ENCODE measurements at places on chromosomes 6 and 20.

GRCh38 chr20:63908008-63908682 lies 13.2 kb downstream of the DNAJC5 start:
- DNase-seq: no peak

- DNase-seq: peak; percentile 62
These were observed 29.8 kb downstream of the DIDO1 start for GRCh38 chr20:62896526-62896925.

GRCh38 chr6:28653876-28654275 lies 128.2 kb downstream of the GPX5 start:
- DNase-seq: no peak

DNA sequence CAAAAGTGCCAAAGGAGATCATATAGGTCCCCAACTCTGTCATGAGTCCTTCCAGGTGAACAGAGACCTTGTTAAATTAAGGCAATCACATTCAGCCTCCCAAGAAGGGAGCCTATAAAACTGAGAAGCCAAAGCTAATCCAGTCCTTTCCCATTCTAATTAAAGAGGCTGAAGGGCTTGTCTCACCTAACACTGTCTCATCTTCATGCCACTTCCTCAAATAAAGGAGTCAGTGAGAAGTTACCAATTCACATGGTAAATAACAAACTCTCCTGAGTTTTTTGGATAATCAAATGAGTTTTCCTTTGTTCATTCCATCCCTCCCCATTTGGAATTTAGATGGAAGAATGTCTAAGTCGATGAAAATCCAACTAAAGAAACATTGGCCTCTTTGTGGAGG lies 242.8 kb downstream of the UST start:
- DNase-seq: no peak

DNA sequence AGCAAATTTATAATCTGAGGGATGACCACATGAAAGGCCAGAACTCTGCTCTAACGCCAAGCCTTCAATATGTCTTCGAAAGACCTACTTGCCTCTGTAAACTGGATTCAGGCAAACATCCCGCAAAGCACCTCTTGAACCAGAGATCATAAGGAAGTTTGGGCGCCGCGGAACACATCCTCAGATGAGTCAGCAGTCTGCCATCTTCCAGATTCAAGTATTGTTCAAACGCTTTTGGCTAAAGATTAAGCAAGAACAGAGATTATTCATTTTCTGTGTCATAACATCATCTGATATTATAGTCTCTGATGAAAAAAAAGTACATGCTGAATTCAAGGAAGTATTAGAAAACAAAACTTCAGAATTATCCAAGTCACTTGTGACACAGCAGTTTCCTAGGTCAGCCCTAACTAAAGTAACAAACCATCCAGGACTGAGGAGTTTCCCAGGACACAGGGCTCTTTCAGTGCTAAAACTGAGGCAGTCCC lies 20.8 kb downstream of the TBC1D7 start:
- DNase-seq: no peak

DNA sequence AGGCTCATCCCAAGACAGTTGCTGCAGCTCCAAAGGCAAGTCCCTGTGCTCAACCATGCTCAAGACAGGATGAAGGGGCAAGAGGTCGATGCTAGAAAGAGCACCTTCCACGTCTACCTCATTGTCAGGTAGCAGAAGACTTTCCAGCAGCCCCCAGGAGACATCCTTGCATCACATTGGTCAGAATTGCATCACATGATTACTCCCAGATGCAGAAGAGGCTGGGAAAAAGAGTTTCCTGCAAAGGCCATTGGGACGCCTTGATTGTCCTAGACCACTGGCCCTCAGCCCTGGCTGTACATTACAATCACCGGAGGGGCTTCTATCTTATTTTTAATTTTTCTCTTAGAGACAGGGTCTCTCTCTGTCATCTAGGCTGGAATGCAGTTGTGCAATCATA lies 17.3 kb upstream of the ZNF334 start:
- DNase-seq: no peak

- DNase-seq: peak; percentile 33
These were observed 657 bp downstream of the ZHX3 start for GRCh38 chr20:41316602-41317545.

GRCh38 chr20:34703424-34704176 lies 544 bp upstream of the TP53INP2 start:
- peak; percentile 47 for DNase-seq

DNA sequence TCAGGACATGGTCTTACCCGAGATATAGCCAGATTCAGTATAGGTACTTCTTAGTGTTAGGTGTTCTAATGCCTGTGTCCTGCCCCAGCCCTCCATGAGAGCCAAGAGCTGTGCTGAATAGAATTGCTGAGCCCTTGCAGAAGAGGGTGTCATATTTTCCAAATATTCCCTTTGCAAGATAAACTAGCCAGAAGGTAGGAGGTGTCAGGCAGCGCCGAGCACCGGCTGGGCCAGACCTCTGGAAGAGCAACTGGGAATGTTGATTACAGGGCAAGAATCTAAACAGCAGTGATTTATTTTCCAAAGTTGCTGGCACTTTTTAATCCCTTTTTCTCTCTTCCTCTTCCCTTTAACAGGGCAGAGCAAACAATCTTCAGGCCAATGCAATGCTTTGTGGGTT lies 37.1 kb upstream of the EZR start:
- DNase-seq: no peak

- DNase-seq: no peak
These were observed 50.8 kb downstream of the MC3R start for GRCh38 chr20:56299362-56299761.

DNA sequence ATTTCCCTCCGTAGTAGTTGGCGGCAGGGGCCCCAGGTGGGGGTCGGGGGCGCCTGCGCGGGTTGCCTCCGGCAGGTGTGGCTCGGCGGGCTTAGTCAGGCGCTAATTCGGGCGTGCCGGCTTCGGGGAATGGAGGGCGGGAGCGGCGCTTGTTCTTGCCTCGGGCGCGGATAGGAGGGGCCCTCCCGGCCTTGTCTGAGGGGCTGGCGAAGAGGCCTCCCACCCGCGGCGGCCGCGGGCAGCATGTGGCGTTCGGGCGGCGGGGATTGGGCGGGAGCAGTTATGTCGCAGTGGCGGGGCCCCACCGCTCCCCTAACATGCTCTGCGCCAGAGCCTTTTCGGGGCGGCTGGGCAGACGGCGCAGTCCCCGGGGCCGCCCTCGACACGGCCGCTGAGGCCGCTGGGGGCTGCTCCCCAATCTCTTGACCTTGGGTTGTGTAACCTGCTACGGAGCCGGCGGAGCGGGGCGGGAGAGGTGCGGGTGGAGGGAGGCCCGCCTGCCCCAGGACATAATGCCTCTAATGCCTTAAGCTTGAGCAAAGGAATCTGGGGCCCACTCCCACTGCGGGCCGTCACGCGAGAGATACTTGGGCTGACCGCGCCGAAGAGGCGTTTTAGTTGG lies 1.1 kb downstream of the AMD1 start:
- DNase-seq: no peak

GRCh38 chr6:70281923-70282311 lies 21.0 kb downstream of the COL9A1 start:
- DNase-seq: no peak

DNA sequence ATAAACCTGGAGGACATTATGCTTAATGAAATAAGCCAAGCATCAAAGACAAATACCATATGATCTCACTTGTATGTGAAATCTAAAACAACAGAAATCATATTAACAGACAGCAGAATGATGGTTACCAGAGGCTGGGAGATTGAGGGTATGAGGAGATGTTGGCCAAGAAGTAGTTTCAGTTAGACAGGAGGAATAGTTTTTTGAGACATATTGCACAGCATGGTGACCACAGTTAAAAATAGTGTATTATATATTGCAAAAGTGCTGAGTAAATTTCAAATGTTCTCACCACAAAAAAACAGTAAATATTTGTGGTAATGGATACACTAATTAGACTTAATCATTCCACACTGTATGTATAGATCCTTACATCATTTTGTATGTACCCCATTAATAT lies 1.8 kb downstream of the GABRR1 start:
- no peak for DNase-seq

- DNase-seq: no peak
These were observed 329.7 kb downstream of the MAFB start for GRCh38 chr20:40359131-40359912.

GRCh38 chr20:44733341-44734069 lies 12.2 kb upstream of the KCNK15 start:
- peak; percentile 41 for DNase-seq

- peak; percentile 93 for DNase-seq
These were observed 312.5 kb upstream of the PLCB4 start for GRCh38 chr20:8756410-8756809.

DNA sequence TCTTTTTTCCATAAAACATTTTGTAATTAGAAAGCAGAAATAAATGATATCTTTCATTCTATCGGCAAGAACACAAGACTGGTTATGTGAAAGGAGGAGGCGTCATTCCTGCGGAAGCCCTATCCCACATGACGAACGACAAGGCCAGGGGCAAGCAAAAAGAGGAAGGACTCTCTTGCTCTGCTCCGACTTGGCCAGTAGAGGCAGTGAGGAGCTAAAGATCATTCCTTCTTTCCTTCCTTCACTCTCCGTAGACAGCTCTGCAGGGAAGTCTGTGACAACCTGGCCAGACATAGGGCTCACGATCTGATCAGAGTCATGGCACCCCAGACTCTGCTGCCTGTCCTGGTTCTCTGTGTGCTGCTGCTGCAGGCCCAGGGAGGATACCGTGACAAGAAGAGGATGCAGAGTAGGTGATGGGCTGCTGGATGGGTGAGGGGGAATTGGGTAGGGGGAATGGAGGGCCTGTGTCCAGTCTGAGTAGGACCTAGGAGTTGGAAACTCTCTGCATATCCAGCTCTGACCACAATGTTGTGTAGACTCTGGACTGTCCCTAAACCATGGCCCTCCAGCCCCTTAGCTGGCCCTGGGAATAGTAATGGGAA lies at the start of gene WFDC10A:
Gene WFDC10A, plus strand, starts transcription at position 244 of the 605 bp plus-strand sequence. Its CDS starts 75 bp downstream, at position 319.
- DNase-seq: peak; percentile 6

GRCh38 chr20:37365760-37366638 lies 20.1 kb downstream of the SRC start:
- DNase-seq: no peak

DNA sequence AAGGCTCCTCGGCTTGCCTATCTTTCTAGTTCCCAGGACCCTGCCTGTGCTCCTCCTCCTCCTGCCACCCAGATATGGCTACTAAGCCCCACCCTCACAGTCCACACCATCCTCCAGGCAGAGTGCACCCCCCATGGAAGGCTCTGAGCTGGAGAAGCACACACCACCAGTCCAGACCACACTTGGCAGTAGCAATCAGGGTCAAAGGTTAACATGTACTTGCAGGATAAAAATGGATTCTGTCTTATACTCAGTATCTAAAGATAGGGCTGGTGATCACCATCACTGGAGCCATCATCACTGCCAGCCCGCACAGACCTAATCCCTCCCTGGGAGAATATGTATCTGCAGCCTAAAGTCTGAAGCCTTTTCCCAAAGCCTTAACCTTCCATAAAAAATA lies 83.4 kb downstream of the PRKN start:
- no peak for DNase-seq

- DNase-seq: no peak
These were observed 161.0 kb downstream of the BACH2 start for GRCh38 chr6:90135667-90136066.

- no peak for DNase-seq
These were observed 93.5 kb upstream of the KCNK16 start for GRCh38 chr6:39416026-39416425.

DNA sequence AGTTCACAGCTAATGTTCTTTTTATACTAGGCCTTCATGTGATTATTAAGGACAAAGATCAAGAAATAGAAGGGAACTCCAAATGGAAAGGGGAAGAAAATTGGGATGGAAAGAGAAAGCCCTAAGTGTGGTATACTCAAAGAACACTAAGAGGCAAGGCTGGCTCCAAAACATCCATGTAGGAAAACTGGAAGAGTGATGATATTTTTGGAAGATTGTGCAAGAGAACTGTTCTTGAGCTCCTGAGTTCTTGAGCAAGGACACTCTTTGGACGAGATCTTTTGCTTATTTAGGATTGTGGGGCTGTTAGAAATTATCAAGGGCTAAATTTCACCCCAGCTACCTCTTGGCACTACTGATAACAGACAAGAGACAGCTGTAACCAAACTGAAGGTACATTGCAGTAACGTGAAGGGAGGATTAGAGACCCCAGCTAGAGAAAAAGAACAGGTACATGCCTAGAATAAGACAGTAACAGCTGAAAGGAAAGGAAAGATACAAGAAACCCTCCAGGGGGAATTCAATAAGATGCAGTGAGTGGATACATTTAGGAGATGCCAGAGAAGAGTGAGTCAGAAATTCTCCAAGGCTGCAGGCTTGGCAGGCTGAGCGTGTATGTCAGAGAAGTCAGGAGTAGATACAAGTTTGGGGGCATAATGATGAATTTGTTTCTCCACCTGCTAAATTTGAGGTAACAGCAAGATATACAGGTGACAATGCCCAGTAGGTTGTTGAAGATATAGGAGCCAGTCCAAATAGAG lies 69.7 kb downstream of the CBLN4 start:
- no peak for DNase-seq

DNA sequence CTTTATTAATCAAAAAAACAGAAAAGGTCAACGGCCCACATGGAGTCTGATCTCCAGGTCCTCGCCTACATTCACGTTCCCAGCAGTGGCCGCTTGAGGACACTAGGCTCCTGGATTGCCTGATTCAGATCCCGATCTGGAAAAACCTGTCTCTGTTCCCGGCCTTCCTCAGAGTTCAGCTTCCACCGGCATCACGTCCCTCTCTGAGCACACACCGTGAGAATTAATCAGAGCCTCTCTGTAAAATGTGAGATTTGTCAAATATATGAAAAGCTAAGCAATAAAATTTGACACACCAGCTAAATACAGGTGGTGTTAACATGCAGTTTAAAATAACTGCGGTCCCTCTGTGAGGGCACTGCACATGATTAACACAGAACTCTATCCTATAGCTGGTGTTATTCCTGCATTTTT lies 122.8 kb upstream of the COL21A1 start:
- peak; percentile 98 for DNase-seq

- DNase-seq: no peak
These were observed 5.5 kb downstream of the PCK1 start for GRCh38 chr20:57566399-57566798.

GRCh38 chr6:112321941-112322424 lies 25.1 kb upstream of the RFPL4B start:
- DNase-seq: no peak

DNA sequence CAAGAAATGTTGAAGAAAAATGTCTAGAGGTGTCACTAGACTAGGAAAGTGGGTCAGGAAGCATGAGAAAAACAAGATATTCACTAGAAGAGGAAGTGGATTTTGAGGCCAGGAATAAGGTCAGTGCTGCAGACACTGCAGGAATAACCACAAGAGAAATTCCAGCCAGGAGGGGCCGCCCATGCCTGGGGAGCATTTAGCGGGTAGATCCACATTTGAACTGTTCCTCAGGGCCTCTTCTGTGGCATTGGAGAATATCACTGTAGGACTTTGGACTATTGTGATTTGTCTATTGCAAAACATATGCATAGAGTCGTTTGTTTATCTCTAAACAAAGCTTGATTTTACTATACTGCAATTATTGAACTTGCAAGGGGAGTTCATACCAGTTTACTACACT lies 49.6 kb upstream of the CCDC28A start:
- no peak for DNase-seq

Measured in NCI-H510A treated with DMSO at 0.1 percent for 48 hours (cell line).